ENCODE measurements at places on chromosomes 2 and 18.

DNA sequence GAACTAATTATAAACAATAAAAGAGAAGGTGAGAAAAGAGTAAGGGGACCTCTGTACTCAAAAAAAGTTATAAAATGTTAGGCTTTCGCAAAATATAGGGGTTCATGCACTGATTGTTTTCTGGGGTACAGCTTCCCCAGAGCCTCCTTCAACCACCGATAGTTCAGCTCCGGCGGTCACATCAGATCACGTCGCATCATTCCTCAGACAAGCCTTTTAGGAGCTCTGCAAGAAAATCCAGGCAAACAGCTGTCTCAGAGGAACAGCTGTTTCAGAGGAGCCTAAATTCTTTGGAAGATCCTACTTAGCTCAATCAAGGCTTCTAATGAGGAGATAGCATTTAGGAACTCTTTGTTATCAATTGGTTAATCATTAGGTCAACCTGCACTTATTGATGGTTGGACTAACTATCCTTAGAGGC, 78.7 kb downstream of the MYCN start:
- DNase-seq: no peak

DNA sequence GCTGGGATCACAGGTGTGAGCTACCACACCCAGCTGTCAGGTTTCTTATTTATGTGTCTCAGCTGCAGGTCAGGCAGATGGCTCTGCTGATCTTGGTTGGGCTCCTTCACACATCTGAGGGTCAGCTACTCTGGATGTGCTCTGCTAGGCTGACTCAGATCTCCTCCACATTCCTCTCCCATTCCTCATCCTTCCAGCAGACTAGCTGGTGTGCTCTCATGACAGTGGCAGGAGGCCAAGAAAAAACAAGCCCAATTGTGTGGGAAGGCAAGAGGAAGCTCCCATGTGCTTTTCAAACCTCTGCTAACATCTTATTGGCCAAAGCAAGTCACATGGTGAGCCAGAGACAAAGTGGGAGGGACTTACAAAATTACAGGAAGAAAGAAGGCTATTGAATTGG, 11.7 kb upstream of the MSH6 start:
- no peak for DNase-seq

GRCh38 chr18:67385455-67385854, 131.1 kb downstream of the DSEL start:
- no peak for DNase-seq

- DNase-seq: no peak
Observed at GRCh38 chr2:227886149-227886548, 14.7 kb downstream of the DAW1 start.

DNA sequence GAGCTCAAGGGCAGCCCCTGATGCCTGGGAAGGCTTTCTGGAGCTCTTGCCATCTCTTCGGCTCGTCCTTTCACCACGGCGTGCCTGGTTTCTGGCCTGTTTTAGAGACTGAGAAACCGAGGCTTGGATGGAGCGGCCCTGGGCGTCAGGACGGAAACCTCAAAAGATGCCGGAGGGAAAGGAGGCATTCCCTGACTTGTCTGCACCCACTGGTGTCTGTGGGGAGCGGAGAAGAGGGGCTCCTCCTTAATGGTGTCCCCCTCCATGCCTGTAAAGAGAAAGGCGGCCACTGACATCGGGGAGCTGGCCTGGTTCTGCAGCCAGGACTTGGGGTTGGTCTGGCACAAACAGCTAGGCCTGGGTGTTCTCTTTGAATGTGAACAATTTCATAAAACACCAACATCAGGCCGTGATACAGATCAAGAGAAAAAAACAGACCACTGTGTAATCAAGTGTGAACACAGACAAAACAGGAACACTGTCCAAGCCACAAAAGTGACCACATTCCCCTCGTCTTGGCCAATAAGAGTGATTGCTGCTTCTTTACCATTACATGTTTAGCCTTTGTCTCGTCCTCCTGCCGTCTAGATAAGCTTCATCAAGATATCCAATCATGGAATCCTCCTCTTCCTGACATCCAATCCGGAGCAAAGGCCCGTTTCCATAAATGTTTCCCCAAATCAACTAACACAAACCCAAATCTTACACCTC, 633 bp upstream of the ILKAP start:
- no peak for DNase-seq

GRCh38 chr2:136497709-136498108, 267.6 kb upstream of the THSD7B start:
- DNase-seq: no peak

DNA sequence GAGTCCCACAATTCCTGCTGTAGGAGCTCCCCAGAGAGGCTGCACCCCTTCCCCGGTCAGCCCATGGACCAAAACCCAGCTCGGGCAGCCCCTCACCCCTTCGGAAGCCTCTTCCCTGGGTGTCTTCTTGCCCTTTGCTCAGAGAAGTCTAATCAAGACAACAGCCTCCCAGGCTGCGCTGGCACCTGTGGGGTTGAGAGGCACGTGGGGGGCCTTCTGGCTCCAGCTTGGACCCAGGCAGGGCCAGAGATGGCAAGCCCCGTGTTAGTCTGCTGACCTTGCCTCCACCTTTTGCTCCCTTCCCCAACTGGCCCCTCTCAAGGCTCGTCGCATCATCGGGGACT, 10.4 kb downstream of the SLC4A3 start:
- no peak for DNase-seq

- no peak for DNase-seq
Observed at GRCh38 chr2:125634662-125635061, 1021.3 kb upstream of the GYPC start.

DNA sequence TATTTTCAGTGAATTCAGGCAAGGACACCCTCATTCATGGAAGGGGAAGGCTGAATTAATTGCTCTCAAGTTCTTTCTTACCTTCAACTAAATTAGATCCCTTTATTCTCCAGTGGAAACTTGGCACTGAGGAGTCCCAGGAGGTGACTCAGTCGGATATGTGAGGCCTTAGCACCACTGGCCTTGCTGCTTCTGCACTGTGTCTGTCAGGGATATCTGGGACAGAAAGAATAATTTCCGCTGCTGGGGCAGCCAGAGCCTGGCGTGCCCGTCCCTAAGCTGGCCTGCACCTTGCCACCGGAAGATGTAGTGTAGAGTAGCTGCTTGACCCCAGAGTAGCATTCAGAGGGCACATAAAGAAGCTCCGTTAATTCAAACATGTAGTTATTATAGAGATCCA, 53.4 kb downstream of the LIMS1 start:
- no peak for DNase-seq

DNA sequence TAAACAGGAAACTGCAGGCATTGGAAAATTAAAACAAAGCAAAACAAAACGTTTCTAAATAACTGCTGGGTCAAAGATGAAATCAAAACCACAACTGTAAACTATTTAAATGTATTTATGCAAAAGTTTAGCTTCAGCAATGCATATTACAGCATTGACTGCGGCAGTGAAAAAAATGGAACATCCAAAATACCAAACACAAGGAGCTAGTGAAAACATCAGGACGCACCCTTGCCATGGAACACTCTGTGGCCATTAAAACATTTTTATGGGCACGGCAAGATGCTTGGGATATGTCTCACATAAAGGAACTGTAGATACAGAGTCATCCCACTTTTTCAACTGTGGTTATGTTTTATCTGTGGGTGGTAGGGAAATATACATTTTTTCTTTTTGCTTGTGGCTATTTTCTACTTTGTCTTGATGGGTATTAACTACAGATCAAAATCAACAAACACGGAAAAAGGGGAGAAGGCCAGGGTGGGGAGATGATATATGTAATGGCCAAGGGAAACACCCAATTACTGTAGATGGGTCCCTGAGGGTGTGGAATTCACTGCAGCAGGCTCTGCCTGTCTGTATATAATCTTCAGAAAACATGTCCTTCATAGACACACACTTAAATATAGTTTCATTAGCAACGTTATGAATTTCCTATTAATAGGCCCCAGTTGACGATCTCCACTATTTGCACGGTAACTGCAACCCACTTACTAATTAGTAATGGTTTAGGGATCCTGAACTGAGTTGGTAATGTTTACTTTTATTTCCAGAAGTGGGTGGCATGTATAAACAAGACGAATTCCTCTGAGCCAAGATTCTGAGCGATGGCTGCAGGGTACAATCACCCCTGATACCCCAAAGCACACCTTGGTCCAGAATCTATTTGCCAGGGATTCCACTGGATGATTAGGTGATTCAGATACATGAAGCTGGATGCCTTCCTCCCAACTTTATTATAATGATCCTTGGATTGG, 110.5 kb downstream of the ACKR3 start:
- no peak for DNase-seq

GRCh38 chr2:234521536-234521935, 24.7 kb upstream of the ARL4C start:
- no peak for DNase-seq

DNA sequence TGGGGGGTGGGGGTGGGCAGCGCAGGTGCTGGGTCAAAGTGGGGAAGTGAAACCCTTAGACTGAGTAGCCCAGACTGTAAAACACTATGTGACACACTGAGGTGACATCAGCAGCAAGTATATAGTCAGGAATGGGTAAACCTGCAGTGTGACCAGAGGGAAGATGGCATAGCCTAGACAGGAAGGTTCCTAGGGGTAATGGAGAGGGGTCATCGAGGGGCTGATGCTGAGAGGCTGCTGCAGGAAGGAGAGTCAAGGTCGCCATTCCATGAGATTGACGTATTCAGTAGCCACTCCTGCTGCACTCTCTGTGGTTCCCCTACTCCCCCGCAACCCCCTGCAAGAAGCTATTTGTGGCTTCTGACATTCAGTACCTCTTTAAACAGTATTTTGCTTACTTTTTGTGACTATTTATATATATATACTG, 111.7 kb downstream of the CHST9 start:
- no peak for DNase-seq

DNA sequence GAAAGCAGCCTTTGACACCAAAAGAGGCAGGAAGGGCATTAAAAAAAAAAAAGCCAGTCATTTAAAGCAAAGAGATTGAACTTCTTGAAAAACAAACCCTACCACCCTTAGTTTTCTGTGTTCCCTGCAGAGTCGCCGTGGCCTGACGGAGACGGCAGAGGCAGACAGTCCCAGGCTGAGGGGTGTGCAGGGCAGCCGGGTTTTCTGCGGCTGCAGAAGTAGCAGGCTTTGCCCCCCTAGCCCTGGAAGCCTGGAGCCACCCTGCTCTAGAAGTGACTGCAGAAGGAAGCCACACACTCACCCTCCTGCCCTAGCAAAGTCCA, 2.8 kb downstream of the INPP5D start:
- no peak for DNase-seq

GRCh38 chr2:174996622-174997021, 8.6 kb downstream of the CHN1 start:
- no peak for DNase-seq

DNA sequence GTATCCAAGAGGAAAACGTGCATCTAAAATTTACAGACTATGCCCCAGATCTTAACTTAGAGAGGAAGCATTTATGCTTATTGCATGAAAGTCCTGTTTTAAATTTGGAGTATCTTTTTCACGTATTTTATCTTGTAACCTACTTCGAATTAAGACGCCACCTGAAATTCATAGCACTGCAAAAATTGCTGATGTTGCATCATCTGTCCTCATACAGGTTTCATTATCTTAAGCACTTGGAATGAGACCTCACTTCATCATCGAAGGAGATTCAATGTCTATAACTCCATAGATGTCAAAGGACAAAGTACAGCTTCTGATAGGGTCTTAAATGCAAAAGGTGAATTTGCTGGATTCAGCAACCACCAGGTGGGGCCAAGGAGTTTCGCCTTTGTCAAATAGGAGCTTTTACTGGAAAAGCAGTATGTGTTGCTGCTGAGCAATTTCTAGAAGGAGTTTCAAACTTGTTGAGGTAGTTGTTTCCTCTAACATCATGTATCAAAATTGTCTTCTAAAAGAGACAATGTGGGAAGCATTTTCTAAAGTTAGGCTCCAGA, 106.4 kb upstream of the CCDC85A start:
- no peak for DNase-seq

DNA sequence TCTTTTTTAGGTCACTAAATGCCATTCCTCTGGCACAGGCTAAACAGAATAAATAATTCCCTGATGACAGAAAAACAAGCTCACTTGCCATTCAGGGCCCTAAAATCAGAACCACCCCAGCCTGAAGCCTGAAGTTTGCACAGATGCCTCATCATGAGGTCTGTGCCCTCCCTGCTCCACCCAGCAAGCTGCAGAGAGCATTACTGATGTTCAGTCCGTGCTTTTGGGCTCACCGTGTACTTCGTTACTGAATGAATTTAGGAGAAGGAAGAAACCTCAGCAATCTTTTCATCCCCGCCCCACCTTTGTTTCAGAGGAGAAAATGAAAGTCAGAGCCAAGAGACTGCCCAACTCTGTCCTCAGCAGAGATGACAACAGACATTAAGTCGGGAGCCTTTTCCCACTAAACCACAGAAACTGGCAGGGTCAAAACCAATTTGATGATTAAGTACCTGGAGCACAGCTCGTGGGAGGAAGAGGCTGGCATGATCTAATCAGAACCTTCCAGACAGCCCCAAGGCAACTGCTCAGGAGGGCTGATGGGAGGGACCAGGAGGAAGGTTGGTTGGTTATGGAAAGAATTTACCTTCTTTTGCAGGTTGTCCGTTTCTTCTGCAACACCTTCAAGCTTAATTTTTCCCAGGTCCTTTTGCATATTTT, 122.7 kb downstream of the LAMA1 start:
- DNase-seq: no peak

DNA sequence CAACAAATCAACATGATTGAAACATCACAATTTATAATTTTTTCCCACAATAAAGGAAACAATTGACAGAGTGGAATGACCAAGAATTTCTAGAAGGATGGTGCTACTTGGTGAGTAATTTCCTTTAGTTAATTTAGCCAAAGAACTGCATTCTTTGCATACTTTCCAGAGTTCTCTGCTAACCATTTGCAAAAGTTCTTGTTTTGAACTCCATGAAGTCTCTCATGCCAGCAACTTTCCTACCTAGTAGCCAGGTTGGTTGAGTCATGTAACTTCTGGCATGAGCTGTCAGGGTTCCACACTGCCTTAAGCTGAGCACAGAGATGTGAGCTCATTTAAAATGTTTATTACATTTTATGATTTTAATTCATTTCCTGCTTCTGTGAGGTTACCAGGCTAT, 539.6 kb downstream of the PID1 start:
- DNase-seq: no peak

- DNase-seq: no peak
Observed at GRCh38 chr18:45684341-45685115, 39.5 kb upstream of the SLC14A1 start.

DNA sequence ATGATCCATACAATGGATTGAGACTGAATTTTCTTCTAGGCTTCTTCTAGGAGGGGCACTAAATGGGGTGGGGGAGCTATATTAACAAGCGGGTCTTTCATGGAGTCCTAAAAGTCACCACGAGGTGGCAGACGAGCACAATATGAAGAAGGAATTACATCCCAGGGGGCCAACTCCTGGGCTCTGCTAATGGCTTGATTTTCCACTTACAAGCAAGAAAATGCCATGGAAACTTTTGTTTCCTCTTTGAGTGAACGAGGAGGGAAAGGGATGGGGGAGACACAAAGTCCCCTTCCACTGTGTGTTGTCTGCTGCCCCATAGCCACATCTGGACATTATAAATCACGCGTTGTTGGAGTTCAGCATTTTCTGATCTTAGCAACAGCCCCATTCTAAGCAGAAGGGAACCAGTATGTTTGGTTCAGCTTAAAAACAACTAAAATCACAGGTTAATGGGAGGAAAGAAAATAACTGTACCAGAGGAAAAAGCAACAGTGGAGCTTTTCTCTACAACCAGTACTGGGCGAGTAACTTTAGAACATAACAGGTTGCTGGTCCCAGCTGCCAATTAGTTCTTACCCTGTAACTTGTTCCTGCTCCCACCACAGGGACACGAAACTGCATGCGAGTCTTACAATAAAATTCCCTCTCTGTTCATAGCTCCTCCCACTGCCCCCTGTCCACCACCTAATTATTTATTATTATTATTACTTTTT, 285.0 kb upstream of the PARD3B start:
- DNase-seq: peak; percentile 24

GRCh38 chr18:57211412-57211750, 64.5 kb downstream of the BOD1L2 start:
- DNase-seq: no peak
